ENCODE measurements at places on chromosomes 4 and X.

GRCh38 chr4:158644760-158645159 lies 26.9 kb downstream of the C4orf46 start:
- no peak for DNase-seq

DNA sequence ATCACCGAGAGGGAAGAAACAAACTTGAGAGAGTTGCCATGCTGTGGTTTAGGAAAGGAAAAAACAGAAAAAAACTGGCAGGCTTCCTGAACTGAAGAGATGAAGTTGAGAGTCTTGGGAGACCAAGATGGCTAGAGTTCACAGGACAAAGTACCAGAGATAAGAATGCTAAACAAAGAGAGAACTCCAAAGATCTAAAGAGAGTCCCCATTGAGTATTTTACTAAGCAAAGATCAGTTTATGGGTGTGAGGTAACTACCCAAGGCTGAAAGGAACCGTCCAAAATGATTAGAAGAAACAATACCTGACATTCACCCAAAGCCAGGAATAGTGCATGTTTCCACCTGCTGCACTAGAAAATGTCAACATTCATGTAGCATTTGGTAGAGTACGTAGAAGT lies 21.8 kb upstream of the COX7B2 start:
- no peak for DNase-seq

GRCh38 chrX:42096265-42096920 lies 173.0 kb upstream of the CASK start:
- no peak for DNase-seq

- DNase-seq: no peak
Observed at GRCh38 chr4:113069212-113069892, 19.9 kb downstream of the ANK2 start.

- no peak for DNase-seq
Observed at GRCh38 chrX:129638917-129639316, 15.8 kb downstream of the APLN start.

- DNase-seq: no peak
Observed at GRCh38 chr4:57355101-57355665, 245.0 kb upstream of the IGFBP7 start.

DNA sequence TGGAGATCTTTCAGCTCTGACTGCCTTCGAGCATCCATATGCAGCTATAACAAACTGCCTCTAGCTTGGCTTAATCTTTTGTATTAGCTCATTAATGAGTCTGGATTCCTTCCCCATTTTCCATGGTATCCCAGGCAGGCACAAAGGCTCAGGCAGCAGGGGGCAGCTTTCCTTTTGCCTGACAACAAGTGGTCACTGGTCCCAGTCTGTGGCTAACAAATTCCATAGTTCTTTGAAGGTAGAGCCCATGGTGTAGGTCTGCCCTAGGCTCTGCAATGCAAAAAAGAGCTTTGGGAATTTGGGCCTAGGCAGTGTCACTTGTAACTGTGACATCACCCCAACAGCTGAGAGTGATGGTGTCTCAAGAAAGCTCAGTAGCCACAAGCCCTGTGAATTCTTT lies 234.4 kb upstream of the GPC4 start:
- no peak for DNase-seq

- DNase-seq: peak; percentile 67
Observed at GRCh38 chr4:124713185-124713592, 657 bp upstream of the ANKRD50 start.

DNA sequence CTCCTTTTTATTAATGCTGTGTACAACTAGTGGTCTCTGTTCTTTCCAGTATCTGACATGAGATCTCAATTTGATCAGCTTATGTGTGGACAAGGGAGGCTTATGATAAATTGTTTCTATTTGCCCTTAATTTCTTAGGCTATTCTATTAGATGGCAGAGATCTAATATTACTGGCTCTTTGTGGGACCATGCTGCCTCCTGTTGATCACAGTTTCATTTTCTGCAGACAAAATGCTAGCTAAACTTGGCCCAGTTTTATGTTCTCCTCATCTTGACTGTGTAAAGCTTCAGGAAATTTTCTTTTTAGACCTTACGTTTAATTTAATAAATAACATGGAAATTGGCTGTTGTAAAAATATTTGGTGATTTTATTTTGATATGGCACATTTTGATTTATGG lies 627.1 kb upstream of the AADAT start:
- DNase-seq: no peak

DNA sequence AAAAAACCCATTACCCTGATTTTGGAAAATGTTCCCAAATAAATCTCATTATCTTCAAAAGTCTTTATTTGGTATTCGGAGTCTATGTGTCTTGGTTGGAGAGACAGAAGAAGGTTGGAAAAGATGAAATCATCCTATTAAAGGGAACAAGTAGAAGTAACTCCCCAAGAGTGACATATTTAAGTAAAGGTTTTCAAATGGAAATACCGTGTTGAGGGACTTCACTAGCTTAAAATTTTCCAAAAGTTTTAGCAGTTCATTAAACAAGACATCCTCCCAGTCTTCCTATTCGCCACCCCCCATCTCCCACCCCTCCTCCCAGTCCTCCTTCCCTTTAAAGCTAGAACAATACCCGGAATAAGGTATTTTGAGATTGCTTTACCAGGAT lies 62.7 kb upstream of the CCDC160 start:
- DNase-seq: no peak

- no peak for DNase-seq
Observed at GRCh38 chrX:78377186-78377585, 49.8 kb upstream of the CYSLTR1 start.

GRCh38 chrX:149476513-149476912 lies 28.6 kb downstream of the IDS start:
- DNase-seq: no peak

- no peak for DNase-seq
Observed at GRCh38 chr4:174005422-174005821, 278.0 kb downstream of the FBXO8 start.

DNA sequence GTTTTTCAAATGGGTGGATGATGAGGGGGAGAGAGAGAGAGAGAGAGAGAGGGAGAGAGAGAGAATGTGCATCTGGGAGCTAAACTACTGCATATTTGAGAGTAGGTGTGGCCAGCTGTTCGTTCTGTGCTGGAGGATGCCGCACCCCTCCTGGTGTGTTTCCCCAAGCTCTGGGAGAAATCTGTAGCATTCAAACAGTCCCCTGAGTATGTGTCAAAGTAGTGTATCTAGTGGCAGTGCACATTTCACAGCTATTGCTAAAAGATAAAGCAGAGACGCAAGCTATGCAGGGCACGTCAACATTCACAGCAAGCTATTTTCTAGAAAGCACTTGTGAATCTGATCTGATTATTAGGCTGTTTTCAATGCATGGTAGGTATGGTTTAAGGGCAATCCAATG lies 83.5 kb upstream of the LIMCH1 start:
- DNase-seq: no peak

GRCh38 chrX:87299563-87300160 lies 217.9 kb upstream of the KLHL4 start:
- no peak for DNase-seq

- peak; percentile 41 for DNase-seq
Observed at GRCh38 chr4:2823301-2823670, 20.4 kb upstream of the ADD1 start.

DNA sequence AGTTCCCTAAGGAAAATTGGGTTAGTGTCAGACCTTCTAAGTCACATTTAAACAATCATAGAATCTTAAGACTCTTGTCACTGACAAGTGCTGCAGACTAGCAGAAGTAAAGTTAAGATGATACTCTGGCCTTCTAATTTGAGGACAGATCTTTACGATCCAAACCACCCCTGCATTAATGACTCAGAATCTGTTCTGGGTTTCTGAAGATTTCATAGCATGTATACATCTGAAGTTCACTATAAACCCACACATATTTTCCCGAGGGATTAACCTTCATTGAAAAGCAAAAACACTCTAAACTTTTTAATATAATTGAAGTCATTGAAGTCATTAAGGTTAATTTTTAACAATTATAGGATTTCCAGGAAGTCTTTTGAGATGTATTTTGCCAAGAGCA lies 674.3 kb downstream of the IQCM start:
- DNase-seq: no peak

- DNase-seq: no peak
Observed at GRCh38 chr4:138241281-138242075, 671 bp downstream of the SLC7A11 start.

DNA sequence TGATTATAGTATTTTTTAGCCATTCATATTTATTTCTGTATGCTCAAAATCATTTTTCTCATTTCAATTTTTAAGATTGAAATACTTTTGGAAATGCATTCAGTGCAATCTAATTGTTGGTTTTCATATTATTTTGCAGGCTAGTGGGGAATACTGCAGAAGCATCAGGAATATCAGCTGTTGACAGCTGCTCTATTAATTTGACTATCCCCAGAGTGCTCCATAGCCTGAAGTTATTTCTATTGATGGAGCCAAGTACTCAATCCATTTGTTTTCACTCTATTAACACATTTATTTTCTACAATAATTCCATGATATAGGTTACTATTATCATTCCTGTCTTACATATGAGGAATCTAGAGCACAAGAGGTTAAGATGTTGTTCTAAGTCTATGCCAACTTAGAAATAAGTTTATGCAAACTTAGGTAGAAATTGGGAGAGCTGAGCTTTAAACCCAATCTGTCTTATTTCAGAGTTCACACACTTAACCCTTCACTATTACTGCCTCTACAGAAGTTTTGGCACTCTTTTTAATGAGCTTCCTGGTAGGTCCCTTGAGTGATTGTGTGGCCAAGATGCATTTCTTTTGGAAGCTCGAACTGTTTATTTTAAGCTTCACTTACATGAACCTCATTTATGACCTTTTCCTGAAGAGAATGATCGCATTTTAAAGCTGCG lies 65.6 kb upstream of the PCDH18 start:
- DNase-seq: no peak

DNA sequence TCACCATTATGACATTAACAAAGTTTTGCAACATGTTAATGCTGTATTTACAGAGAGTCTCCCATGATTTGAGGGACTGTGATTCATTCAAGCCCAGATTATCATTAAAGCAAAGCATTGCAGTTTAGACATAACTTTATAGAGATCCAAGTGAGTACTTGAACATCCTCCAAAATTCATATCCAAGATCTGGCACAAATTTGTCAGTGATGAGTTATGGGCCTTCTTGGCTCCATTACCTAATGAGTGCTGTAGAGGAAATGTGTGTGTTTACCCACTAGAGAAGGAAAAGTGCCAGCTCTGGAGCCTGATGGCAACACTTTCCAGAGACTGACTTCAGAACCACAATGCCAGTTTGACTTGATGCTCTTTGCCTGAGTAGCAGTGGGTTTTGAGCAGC lies 432.3 kb downstream of the GALNTL6 start:
- no peak for DNase-seq

GRCh38 chrX:149513825-149514428 lies 8.8 kb upstream of the IDS start:
- DNase-seq: no peak

GRCh38 chr4:1328267-1329155 lies 18.5 kb upstream of the UVSSA start:
- peak; percentile 52 for DNase-seq

DNA sequence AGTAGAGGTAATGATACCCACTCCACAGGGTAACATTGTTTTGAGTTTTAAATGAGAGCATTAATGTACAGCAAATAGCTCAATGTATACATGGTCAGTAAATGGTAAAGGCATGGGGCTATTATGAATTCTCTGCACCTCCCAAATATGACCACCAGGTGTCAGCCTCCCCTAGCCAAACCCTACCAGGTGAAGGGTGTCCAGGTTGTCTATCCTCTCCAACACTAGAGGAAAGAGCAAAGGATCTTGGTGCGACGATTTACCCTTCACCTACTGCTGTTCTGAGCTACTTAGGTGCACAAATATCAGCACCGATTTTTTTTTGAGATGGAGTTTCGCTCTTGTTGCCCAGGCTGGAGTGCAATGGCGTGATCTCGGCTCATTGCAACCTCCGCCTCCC lies 26.5 kb upstream of the XIAP start:
- DNase-seq: no peak

- DNase-seq: no peak
Observed at GRCh38 chrX:30893206-30893605, 4.2 kb upstream of the TAB3 start.

DNA sequence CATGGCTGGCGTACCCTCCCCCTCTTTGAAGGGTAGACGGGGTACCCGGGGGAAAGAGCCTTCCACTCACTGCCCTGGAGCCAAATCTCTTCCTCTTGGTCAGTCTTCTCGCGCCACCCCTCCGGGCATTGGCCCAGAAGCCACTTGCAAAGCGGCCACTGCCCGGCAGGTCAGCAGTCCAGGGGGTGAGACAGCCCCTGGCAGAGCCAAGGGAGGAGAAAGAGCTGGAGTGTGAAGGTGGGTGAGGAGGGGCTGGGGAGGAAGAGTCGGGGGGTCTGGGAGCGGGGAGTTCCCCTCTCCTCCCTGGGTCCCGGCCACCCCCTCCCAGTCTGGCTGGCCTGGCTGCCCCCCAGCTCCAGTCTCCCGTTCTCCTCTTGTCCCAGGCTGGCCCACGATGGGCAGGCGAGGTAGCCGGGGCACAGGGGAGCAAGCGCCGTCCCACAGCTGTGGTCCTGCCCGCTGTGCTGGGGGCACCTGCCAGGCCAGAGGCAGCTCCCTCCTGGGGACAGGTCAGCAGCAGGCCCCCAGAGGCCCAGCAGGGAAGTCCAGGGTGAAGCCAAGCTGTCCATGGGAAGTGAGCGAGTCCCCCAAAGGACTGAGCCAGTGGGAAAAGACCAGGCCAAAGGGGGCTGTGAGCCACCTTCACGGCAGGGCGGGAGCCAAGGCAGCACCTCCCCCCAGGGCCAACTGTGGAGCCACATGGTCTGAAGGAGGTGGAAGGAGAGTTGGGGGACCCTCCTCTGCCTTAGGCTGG lies 21.6 kb upstream of the DUSP9 start:
- DNase-seq: no peak

DNA sequence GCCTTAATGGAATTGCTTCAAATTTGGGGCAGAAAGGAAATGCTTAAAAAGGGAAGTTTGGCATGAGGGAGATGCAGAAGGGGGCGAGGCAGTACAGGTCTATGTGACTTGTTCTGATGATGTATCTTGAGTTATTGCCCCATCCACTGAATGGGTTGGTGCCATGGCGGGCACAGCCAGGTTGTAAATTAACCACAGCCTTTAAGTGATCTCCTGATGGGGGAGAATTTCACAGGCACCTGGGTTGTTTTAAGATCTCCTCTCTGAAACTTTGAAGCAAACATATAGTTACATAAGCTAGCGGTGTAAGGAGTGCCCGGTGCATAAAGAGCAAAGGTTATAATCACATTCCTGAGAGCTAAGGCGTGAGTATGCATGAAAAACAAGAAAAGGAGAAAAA lies 37.0 kb downstream of the NPY5R start:
- peak; percentile 36 for DNase-seq

- DNase-seq: no peak
Observed at GRCh38 chr4:186778134-186778533, 54.5 kb upstream of the FAT1 start.

GRCh38 chrX:110871839-110872238 lies 76.2 kb upstream of the CHRDL1 start:
- no peak for DNase-seq

DNA sequence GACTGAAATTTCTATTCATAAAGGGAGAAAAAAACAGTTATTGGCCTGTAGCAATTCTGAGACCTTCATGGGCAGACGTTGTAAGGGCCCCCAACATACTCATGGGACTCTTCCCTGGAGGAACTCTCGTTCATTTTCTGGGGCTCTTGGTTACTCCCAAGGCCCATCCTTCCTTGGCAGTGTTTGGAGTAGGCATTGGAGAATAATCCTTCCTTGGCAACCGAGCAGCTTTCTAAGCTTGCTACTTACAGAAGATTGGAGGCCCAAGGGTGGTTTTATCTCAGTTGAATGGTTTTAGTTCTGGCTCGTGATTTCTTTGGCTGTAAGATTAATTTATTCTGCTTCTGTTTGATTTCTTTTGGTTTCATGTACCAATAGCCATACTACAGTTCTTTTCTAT lies 50.4 kb downstream of the ALG13 start:
- no peak for DNase-seq
